ENCODE measurements at places on chromosomes 7 and 10.
A peak's percentile ranks its signal among the peaks of the same experiment; 100 is the strongest.

DNA sequence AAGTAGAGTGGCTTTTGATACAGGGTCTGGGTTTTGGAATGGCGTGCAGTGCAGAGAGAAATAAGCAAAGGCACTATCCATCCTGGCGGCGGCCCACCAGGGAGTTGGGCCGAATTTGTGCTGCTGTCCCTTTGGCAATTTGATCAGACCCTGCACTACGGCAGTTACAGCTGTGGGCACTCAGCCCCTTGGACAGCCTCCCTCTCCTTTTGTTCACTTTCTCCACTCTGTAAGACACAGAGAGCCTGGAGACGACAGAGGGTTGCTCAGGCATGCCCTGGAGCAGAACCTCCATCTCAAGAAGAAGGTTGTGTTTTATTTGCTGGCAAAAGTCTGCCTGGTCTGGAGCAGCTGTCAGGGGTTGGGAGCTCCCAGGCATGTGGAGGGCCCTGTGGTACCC lies 55.8 kb downstream of the LHPP start:
- no peak for ATAC-seq
- H3K27me3 ChIP-seq: no peaks in the 10 kb centered on the region
- no peak overlapping the region for H3K4me3 ChIP-seq
- no peaks in the 10 kb centered on the region for H3K4me1 ChIP-seq
- peaks cover 8% of the 10 kb centered on the region for H3K36me3 ChIP-seq

- no peak overlapping the region for H3K4me3 ChIP-seq
- H3K36me3 ChIP-seq: peaks cover 14% of the 10 kb centered on the region
- no peaks in the 10 kb centered on the region for H3K27me3 ChIP-seq
- no peak for ATAC-seq
- no peaks in the 10 kb centered on the region for H3K4me1 ChIP-seq
- H3K27ac ChIP-seq: no peak overlapping the region
These were observed 98.7 kb downstream of the POLL start for GRCh38 chr10:101489355-101489754.

DNA sequence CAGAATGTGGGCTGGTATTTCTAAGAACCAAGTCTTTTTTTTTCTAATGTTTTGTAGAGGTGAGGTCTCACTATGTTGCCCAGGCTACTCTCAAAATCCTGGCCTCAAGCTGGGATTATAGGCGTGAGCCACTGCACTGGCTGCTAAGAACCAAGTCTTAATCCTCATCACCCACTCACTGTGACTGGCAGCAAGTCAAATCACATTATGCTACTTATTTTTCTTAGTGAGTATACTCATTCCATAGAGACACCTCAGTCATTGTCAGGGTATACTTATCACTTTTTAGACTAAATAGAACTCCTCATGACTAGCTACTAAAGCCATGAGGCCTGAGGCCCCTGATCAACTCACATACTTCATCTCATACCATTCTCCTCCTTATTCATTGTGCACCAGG lies 116.1 kb downstream of the STRA8 start:
- no peaks in the 10 kb centered on the region for H3K4me1 ChIP-seq
- H3K4me3 ChIP-seq: no peak overlapping the region
- no peaks in the 10 kb centered on the region for H3K27me3 ChIP-seq
- H3K36me3 ChIP-seq: no peaks in the 10 kb centered on the region

- H3K36me3 ChIP-seq: no peaks in the 10 kb centered on the region
- no peak overlapping the region for H3K4me3 ChIP-seq
- peaks cover 4% of the 10 kb centered on the region for H3K27me3 ChIP-seq
These were observed 42.4 kb downstream of the COL17A1 start for GRCh38 chr10:104043185-104043830.

DNA sequence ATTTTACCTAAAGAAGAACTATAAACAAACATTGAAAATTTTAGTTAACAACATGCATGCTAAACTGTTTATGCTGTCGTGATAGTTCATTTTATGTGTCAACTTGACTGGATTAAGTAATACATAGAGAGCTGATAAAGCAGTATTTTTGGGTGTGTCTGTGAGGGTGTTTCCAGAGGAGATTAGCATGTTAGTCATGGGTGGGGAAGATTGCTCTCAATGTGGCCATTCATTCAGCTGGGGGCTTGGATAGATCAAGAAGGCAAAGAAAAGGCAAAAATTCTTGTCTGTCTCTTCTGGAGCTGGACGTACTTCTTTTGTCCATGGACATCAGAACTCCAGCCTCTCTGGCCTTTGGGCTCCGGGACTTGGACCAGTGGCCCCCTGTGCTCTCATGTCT lies 172.9 kb upstream of the SEMA3E start:
- no peaks in the 10 kb centered on the region for H3K4me1 ChIP-seq
- H3K27ac ChIP-seq: no peak overlapping the region
- no peak overlapping the region for H3K4me3 ChIP-seq
- no peaks in the 10 kb centered on the region for H3K36me3 ChIP-seq

DNA sequence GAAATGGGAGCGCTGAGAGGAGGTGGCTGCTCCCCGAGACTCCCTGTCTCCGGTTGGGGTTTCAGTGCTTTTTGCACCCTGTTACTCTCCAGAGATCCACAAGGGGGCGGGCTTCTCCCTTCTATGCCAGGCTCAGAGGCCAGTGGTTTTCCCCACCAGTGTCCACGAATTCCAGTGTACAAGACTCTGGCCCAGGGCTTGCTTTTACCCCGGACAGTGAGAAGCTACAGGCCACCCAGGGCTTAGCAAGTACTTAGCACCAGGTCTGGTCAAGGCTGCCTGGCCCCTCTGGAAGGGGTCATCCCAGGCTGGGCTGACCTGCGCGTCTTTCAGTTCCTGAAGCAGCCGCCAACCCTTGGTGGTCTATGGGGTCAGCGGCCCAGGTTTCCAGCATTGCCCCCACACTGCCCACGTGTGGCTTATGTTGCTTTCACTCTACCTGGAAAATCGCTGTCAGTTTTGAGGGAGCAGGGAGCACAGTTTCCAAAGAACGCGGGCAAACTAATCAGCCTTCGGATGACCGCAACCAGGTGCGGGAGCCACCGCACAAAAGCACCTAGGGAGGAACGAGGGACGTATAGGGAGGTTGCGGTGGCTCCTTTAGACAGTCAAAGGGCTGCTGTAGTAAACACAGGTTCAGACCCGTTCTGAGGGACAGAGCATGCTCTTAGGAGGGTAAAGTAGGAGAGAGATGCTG lies 6.8 kb downstream of the CYP26A1 start:
- peaks cover 13% of the 10 kb centered on the region for H3K4me1 ChIP-seq
- no peak overlapping the region for H3K27ac ChIP-seq
- peak; percentile 62 for ATAC-seq
- H3K27me3 ChIP-seq: peaks cover 44% of the 10 kb centered on the region
- H3K4me3 ChIP-seq: peak overlapping the region; percentile 59

GRCh38 chr10:29332761-29333148 lies 43.9 kb downstream of the LYZL1 start:
- no peak for ATAC-seq
- H3K4me1 ChIP-seq: no peaks in the 10 kb centered on the region
- H3K27me3 ChIP-seq: peaks cover 8% of the 10 kb centered on the region
- no peaks in the 10 kb centered on the region for H3K36me3 ChIP-seq
- H3K27ac ChIP-seq: no peak overlapping the region
- no peak overlapping the region for H3K4me3 ChIP-seq

DNA sequence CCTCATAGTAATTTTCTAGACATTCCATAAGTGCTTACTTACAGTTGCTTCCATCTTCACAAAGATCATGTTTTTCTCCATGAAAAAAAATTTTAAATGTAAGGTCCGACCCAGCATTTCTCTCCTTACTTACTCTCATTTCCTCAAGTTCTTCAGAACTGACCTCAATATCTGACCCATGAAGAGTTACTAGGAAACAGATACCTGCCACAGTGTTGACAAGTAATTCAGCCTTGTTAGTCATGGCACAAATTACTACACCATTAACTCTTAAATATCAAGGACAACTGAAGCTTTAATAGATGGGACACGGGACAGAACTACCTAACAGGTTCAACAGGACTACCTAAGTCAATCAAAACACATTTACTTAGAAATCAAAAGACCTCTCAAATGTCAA lies 316.2 kb downstream of the POM121L12 start:
- no peaks in the 10 kb centered on the region for H3K36me3 ChIP-seq
- no peaks in the 10 kb centered on the region for H3K27me3 ChIP-seq
- no peaks in the 10 kb centered on the region for H3K4me1 ChIP-seq
- no peak overlapping the region for H3K27ac ChIP-seq
- no peak for ATAC-seq

DNA sequence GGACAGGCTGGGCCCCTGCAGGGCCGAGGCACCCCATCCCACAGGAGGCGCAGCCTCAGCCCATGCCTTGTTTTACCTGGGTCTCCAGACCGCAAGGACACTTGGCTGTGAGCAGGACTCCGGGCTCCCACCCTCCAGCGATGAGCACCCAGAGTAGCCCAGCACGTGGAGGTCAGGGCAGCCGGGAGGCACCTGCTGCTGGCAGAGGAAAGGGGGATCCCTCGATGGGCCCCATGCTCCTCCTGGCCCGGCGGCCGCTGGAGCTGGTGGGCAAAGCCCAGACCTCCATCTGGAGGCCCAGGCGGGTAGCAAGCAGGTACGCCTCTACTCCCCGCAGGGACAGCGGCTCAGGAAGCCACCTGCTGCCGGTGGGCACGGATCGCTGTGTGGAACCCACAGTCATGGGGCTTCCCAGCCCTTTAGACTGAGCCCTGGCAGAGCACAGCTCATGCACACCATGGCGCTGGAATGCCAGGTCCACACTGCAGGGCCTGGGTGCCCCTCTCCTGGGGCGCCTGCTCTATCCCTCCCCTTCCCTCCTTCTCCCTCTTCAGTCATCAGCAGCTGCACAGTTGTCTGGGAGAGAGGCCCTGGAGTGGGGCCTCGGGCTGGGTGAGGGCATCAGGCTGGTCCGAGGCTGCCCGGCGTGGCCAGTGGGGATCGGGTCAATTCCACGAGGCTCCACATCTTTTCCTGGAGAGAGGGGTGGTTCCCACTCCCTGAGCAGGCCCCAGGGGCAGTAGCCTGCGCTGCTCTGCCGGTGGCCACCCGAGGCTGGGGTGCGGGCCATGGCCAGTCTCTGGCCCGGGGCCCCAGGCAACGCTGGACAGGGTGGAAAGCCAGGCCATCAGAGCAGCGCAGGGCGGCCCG lies 65.7 kb downstream of the PWWP2B start:
- no peak overlapping the region for H3K4me3 ChIP-seq
- H3K4me1 ChIP-seq: peaks cover 8% of the 10 kb centered on the region
- no peak overlapping the region for H3K27ac ChIP-seq
- ATAC-seq: no peak
- peaks cover 13% of the 10 kb centered on the region for H3K27me3 ChIP-seq

DNA sequence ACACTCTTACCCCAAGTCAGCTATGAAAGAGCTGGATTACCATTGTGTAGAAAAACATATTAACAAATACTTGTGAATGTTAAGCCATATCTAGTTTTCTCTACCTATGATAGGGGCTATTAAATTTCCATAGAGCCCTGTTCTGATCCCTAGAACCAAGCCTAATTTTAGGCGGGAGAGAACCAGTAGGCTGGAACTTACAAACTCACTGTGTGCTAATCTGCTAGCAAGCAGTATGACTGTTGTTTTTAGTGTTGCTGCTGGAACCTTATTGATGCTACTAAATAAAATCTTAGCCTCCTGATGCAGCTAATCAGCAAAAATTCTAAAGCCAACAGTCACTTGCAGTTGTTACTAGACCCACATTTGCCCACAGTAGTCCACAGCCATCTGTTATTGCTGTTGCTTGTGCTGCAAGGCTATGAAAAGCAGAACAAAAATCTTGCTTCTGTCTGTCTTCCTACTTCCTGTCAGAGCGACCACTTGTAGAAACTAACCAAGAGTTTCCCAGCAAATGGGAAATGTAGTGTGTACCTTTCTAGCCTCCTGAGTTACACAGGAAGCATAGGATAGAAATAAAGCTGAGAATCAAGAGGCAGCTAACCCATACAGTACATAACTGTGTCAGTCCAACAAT lies 368.4 kb downstream of the ARL4A start:
- H3K27ac ChIP-seq: peak overlapping the region; percentile 77
- no peak overlapping the region for H3K4me3 ChIP-seq
- H3K36me3 ChIP-seq: peaks cover 5% of the 10 kb centered on the region

DNA sequence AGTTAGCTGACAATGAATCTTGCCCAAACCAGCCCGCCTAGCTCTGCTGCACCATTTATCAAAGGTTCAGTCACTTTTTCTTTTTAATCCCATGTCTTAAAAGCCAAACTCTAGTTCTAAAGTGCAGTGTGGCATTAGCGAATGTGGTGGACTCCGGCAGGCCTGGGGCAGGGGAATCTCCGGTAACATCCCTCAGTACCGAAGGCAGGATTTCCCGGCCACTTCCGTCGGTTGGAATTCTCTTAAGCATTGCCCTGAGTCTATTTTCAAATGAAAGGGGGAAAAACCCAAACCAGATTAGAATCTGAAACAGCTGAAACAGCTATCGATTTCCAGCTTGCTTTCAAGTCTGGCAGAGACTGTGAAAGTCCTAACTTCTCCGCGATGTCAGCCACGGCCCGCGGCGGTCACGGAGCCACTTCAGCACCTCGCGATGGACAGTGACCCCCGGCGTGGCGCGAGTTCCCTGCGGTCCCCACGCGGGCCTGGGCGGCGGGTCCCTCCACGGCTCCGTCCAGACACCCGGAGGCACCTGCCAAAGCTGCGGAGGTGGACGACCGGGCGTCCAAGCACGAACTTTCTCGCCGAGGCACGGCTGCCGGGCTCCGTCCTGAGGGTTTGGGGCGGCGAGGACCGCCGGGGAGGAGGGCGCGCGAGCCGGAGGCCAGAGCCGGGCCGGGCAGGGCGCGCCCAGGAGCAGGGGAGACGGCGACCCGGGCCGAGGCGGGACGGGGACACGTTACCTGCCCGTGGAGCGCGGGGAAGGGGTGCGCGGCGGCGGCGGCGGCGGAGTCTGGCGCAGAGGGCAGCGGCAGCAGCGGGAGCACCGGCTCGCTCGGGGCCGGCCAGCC lies 745 bp downstream of the TCERG1L start:
- ATAC-seq: no peak
- no peak overlapping the region for H3K4me3 ChIP-seq
- peaks cover 60% of the 10 kb centered on the region for H3K27me3 ChIP-seq
- H3K4me1 ChIP-seq: no peaks in the 10 kb centered on the region

DNA sequence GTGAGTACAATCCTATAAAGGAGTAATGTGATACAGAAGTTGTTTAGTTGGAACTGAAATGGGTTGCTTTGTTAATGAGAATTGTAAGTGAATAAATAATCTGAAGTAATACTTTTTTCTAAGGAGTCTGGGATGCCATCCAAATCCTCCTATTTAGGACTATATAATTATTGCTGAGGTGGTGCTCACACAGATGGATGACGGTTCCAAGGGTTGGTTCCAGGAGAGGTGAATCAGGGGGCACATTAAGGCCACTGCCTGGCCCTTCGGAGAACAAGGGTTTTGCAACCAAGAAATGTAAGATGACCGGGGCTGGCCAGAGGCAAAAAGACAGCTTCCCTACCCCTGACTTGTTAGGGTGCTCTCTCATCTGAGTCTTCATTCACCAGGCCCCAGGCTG lies 352.7 kb downstream of the PHTF2 start:
- no peaks in the 10 kb centered on the region for H3K4me1 ChIP-seq
- no peak overlapping the region for H3K4me3 ChIP-seq
- ATAC-seq: no peak
- H3K27ac ChIP-seq: no peak overlapping the region
- H3K36me3 ChIP-seq: no peaks in the 10 kb centered on the region
